ENCODE measurements at places on chromosomes 16 and 17.
A peak's percentile ranks its signal among the peaks of the same experiment; 100 is the strongest.

DNA sequence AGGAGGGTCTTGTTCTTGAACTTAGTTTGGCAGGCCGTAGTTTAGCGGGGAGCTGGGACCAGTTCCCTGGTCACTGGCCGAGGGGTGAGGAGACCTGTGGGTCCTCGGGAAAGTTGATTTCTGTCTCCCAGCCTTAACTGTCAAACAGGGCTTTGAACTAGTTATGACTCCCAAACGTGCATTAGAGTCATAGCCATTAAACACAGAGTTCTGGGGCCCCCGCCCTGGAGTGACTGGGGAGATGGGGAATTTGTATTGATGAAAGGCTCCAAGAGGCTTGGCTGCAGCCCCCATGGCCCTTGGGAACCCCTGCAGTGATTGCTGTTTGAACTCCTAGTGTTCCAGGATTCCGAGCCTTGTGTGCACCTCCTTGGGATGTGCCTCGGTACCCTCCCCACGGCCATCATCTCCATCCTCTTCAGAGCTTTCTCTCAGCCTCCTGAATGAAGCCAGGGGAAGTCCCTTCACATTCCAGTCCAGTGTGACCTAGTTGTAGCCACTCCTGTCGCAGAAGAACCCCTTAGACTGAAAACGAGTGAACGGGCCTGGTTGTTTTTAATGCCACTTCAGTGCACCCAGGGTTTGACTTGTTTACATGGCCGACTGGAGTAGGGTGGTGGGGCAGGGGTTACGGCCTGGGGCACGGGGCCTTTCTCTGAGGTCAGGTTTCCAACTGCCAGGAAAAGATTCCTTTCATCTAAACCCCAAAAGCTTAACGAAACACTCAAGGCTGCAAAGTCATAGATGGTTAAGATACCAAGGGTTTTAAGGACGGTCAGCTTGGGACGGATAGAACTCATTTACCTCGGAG, 1.4 kb downstream of the MPRIP start:
- no peak for DNase-seq

DNA sequence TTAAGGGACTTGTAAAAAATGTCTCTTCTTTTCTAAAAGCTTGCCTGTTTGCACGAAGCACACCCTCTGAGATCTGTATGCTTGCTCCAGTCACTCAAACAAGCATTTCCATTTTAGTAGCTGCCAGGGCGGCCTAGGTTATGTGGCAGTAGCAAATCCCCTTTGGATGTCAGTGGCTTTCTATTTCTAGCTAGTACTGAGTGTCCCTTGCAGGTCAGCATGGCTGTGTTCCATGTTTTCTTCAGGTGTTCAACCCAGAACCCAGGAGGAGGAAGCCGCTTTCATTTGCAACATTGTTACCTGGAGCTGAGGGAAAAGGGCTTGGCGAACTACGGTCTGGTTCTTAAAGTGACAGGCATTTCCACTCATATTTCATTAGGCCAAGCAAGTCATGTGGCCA, 36.4 kb downstream of the FOXL1 start:
- DNase-seq = no peak

DNA sequence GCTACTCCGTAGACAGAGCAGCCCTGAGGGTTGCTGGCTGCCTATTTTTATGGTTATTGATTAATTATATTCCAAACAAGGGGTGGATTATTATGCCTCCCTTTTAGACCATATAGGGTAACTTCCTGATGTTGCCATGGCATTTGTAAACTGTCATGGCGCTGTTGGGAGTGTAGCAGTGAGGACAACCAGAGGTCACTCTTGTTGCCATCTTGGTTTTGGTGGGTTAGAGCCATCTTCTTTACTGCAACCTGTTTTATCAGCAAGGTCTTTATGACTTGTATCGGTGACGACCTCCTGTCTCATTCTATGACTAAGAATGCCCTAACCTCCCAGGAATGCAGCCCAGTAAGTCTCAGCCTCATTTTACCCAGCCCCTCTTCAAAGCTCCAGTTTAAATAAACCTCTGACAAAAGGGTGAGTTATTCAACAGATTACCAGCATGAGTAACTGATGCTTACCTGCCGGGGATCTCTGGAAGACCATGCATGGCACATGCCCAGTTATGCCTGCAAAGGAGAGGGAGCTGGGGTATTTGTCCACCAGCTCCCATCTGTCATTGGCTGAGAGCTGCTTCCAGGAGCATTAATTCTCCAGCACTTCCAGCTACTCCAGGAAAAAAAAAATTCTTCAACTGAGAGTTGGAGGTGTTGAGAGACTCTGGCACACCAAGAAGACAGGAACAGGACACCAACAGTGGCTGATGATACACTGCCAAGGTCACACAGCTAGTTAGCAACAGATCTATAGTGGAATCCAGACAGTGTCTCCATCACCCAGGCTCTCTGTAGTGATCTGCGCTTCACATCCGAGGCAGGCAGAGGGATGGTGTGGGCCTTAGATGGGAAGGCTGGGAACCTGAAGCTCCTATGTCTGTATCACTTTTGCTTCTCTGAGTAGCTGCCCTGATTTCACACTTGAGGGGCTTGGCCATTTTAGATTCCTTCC, 36.6 kb upstream of the IL21R start:
- peak; percentile 71 for DNase-seq

GRCh38 chr17:64780096-64781013, 118.2 kb upstream of the SMURF2 start:
- no peak for DNase-seq

GRCh38 chr16:81499576-81500380, 55.2 kb downstream of the CMIP start:
- DNase-seq = no peak

- peak; percentile 25 for DNase-seq
Observed at GRCh38 chr16:495127-495748, 32.3 kb upstream of the CAPN15 start.

DNA sequence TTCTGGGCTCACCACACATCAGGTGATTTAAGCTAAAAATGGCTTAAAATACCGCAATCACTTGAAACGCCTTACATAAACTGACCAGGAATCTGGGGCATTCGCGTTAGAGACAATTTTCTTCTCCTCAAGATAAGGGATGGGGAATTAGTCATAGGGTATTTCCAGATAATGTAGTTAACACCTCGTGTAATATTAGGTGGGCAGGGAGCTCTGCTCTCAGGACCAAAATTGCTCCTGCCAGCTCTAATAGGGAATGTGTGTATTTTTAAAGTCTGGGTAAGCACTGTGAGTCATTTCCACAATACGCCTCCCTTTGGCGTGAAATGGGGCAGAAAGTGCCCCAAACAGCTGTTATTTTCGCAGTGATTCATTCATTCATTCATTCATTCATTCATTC, 408.6 kb downstream of the MAF start:
- DNase-seq = no peak

- DNase-seq = peak; percentile 8
Observed at GRCh38 chr17:4354862-4355514, 11.5 kb downstream of the UBE2G1 start.

- peak; percentile 84 for DNase-seq
Observed at GRCh38 chr17:57255776-57256681, at the start of gene MSI2. Gene MSI2 (plus strand): TSS chr17:57256523. CDS start chr17:57256743, 220 bp downstream.

- DNase-seq = peak; percentile 3
Observed at GRCh38 chr16:81956213-81956948, 54.9 kb downstream of the SDR42E1 start.

- DNase-seq = no peak
Observed at GRCh38 chr16:66959704-66960161, 1.3 kb upstream of the CES3 start.
